ENCODE measurements at places on chromosomes 1 and 21.
A peak's percentile ranks its signal among the peaks of the same experiment; 100 is the strongest.

DNA sequence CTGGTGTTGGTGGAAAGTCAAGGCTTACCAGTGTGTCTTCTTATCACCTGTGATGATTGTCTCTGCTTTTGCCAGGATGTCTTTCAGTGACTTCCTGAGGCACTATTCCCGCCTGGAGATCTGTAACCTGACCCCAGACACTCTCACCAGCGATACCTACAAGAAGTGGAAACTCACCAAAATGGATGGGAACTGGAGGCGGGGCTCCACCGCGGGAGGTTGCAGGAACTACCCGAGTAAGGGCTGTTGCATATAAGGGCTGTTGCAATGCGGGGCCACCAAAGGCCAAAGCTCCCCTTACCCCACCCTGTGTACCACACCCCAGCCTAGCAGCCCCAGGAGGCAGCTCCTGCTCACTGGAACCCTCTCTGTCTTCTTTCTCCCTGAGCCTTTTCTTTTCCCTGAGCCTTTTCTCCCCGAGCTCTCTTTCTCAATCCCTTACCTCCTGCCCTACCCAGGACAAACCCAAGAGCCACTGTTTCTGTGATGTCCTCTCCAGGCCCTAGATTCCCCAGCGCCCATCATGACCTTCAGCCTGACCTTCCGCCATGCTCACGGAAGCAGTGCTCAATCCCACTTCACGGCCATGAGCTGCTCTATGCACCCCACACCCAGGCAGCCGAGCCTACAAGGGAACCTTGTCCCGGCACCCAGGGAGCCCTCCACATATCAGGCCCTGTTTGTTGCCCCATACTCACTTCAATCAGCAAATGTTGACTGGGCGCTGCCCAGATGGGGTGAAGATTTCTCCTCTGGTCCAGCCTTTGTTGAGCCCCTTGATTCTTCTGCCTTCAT lies 40.6 kb downstream of the CAPN2 start:
- no peak for DNase-seq

- DNase-seq = no peak
Observed at GRCh38 chr1:219790834-219791615, 137.3 kb downstream of the SLC30A10 start.

GRCh38 chr1:80436851-80437250 lies 1363.9 kb upstream of the ADGRL2 start:
- no peak for DNase-seq

GRCh38 chr1:156648951-156649350 lies 7.0 kb downstream of the BCAN start:
- DNase-seq = no peak

DNA sequence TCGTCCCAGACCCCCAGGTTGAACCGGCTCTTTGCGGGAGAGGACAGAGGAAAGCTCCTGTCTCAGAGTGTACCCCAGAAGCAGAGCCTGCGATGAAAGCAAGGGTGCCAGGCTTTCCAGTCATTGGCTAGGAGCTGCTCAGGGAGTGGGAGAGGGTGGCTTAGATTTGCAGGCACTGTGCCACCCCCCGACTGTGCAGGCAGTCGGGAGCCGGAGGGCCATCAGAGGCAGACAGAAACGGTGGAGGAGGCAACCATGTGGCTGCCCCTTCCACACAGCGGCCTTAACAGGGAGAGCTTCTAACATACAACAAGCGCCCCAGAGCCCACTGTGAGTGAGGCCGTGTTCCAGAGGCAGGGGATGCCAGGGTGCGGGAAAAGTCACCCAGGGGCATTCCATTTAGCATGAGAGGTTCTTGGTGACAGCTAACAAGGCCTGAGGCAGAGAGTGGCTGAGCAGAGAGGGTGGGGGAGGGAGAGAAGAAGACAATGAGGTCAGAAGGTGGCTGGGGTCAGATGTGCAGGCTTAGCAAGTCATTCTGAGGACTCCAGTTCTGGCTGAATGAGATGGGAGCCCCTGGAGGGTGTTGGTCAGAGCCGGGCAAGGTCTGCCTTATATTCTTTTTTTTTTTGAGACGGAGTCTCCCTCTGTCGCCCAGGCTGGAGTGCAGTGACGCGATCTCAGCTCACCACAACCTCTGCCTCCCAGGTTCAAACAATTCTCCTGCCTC lies 9.5 kb upstream of the C1orf167 start:
- DNase-seq = no peak

GRCh38 chr1:88488237-88488636 lies 195.8 kb upstream of the PKN2 start:
- no peak for DNase-seq

DNA sequence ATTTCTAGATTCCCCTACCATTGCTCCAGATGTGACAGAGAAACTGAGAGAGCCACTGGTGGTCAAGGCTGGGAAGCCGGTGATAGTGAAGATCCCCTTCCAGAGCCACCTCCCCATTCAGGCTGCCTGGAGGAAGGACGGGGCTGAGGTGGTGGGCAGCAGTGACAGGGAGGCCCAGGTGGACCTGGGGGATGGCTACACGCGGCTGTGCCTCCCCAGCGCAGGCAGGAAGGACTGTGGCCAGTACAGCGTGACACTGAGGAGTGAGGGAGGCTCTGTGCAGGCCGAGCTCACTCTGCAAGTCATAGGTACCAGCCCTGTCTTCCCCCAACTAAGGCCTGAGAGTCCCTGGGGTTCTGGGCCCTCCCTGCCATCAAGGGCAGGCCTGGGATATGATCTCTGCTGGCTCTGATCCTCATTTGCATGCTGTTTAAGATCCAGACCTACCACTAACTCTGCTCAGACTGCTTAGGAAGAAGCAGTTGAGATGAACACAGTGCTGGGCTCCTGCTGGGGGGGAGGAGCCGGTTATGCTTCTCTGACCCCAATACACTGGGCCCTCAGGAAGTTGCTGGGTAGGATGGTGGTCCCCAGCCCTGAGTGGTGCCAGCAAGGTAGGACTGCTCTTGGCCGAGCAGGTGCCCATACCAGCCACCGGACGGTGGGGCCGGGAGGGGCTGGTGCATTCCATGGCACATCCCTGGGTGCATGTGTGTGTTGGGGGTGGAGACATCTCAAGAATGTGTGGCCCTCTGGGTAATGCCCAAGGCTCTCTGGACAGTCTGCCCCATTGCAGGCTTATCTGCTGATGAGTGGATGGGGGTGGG lies 25.1 kb downstream of the IGFN1 start:
- no peak for DNase-seq

DNA sequence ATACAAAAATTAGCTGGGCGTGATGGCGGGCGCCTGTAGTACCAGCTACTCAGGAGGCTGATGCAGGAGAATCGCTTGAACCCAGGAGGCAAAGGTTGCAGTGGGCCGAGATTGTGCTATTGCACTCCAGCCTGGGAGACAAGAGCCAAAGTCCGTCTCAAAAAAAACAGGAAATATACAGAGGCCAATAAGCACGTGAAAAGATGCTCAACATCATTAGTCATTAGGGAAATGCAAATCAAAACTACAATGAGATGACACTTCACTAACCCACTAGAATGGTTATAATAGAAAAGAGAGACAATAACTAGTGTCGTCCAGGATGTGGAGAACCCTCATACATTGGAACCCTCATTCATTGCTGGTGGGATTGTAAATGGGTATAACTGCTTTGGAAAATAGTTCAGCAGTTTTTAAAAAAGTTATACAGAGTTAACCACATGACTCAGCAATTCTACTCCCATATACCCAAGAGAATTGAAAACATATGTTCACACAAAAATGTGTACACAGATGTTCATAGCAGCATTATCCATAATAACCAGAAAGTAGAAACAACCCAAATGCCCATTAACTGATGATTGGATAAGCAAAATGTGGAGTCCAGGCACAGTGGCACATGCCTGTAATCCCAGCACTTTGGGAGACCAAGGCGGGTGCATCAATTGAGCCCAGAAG lies 6.4 kb upstream of the E2F2 start:
- DNase-seq = no peak

GRCh38 chr1:197367627-197368026 lies 99.6 kb downstream of the CRB1 start:
- no peak for DNase-seq

DNA sequence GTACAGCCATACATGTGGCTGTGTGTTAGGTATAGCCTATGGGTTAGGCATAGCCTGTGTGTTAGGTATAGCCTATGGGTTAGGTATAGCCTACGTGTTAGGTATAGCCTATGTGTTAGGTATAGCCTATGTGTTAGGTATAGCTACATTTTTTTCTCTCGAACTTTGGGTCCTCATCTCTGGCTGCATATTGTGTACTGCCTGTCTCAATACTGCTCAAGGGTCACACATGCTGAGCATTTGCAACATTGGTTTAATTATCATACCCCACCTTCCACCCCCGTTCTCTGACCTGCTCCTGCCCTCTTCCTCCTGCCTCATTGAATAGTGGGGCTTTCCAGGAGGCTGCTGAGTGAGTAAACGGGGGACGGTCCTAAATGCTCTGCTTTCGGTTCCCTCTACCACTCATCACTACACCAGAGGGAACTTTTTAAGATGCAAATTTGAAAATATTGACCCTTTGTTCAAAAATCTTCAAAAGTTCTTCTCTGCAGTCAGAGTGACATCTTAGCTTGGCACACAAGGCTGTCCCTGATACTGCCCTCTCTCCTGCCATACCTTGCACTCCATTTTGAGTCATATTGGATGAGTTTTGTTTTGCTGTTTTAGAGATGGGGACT lies 17.8 kb downstream of the OR2B11 start:
- no peak for DNase-seq

DNA sequence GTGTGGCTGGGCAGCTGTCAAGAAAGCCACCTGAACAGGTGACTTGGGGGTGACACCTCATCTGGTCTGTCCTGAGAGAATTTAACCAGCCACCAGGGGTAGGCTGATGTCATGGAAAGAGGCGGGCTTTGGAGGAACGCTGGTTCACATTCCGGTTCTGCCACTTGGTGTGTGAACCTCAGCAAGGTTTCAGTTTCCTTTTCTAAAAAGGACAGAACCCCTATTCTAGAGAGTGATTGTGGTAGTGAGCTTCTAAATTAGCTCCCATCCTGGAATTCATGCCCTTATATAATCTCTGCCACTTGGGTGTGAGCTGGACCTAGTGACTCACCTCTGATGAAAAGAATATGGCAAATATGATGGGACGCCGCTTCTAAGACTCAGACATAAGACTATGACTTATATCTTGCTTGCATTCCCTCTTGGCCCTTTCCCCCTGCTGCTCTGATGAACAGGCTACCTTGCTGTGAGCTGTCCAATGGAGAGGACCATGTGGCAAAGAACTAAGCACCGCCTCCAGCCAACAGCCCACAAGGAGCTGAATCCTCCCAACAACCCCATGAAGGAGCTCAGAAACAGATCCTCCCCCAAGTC lies 332.1 kb downstream of the RRAGC start:
- DNase-seq = no peak

DNA sequence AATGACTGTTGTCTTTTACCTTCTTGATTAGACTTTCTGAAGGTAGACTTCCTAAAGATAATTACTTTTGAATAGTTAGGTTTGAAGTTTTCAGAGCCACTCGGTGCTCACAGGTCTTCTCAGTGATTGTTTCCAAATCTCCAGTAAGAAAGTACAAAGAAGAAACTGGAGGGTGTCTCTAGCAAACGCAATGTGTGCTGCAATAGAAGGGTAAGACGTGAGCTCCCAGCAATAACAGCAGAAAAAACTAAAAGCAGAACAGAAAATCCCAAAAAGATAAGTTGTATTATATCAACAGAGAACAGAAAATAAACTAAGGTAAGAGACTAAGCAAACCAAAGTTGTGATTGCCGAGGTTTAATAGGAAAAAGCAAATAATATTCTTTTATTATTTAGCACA lies 1.8 kb downstream of the CTTNBP2NL start:
- no peak for DNase-seq

DNA sequence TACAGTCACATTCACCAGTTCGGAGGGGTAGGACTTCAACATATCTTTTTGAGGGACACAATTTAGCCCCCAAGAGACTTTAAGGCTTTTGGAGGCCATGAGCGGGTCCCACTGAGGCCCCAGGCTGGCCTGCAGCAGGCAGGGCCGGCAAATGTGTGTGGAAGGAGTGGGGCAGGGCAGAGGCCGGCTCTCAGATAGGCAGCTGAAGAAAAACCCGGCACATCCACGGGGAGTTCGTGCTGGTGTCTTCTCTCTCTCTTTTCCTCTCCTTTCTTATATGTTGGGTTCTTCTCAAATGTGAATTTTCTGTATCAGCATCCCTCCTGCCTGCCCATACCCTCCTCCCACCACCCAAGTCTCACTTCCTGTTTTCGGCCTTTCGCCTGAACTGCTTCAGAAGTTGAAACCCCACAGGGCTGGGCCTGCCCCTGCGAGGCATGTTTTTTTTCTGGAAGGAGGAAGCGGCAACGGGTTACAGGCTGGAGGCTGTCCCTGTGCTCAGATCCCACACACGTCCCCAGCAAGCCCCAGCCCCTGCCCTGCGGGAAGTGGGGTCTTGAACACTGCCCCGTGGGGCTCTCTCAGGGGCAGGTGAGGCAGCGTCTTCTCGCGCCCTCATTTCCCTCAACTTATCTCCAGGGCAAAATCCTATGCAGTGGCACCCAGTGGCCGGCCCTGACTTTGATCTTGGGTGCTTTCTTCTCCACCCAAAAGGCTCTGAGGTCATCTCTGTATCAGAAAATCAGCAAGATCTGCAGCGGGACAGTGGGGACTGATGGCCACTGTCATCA lies 9.7 kb upstream of the UMODL1 start:
- peak; percentile 61 for DNase-seq

GRCh38 chr1:11481019-11481418 lies 2.1 kb downstream of the DISP3 start:
- no peak for DNase-seq

DNA sequence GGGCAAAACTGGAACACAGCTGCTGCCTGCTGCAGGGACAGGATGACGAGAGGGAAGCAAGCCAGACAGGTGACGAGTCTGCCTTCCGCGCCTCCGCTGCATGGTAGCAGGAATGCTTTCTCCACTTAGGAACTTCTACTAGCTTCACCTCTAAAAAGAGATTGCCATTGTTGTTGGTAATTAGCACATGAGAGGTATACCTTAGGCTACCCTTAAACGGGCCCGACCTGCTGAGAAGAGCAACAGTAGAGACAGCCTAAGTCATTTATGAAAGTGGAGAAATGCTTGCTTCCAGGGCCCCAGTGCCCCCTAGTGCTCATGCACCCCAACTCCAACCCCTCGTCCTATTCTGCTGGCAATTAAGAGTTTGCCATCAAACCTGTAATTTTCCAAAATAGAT lies 96.9 kb upstream of the AKT3 start:
- DNase-seq = peak; percentile 58

- no peak for DNase-seq
Observed at GRCh38 chr1:234140388-234140787, 232.9 kb upstream of the COA6 start.

GRCh38 chr21:24658026-24658425 lies 949.3 kb downstream of the MRPL39 start:
- no peak for DNase-seq

GRCh38 chr21:35428937-35429336 lies 379.8 kb upstream of the RUNX1 start:
- no peak for DNase-seq

DNA sequence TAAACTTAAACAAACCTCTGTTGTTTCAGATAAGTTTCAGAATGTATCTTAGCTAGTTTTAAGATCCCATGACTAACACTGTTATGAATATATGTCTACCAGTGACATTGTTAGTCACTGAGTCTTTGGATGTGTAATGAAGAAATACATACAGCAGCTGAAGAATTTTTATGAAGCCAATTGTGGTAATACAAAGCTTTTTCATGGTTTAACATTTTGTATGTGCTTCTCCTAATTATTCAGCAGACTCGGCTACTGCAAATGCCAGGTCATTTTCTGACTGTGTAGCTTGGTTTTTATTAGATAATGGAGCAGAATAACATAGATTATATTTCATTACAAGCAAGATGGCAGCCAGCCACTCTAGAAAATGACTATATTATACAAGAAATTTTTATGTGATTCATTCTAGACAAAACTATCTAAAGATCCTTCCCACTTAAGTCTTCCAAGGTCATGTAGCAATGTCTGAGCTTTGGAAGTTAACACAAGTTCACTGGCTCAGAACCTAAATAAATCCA lies 147.8 kb downstream of the TNFSF18 start:
- DNase-seq = no peak

Data from hematopoietic multipotent progenitor cell treated with erythropoietin and hydrocortisone succinate and interleukin-3 and kit ligand, for 6 days (in vitro differentiated cells).